Cardiac muscle cell (in vitro differentiated cells and primary cell): ENCODE measurements at places on chromosomes 7 and 10. TPM values are rescaled to one million over a fixed set of nuclear protein-coding genes. Genes with fewer than 3 reads are reported as not detected.

INHBA gene
- polyA plus RNA-seq: 4.8 and 8.2 TPM in 2 replicates

DNA sequence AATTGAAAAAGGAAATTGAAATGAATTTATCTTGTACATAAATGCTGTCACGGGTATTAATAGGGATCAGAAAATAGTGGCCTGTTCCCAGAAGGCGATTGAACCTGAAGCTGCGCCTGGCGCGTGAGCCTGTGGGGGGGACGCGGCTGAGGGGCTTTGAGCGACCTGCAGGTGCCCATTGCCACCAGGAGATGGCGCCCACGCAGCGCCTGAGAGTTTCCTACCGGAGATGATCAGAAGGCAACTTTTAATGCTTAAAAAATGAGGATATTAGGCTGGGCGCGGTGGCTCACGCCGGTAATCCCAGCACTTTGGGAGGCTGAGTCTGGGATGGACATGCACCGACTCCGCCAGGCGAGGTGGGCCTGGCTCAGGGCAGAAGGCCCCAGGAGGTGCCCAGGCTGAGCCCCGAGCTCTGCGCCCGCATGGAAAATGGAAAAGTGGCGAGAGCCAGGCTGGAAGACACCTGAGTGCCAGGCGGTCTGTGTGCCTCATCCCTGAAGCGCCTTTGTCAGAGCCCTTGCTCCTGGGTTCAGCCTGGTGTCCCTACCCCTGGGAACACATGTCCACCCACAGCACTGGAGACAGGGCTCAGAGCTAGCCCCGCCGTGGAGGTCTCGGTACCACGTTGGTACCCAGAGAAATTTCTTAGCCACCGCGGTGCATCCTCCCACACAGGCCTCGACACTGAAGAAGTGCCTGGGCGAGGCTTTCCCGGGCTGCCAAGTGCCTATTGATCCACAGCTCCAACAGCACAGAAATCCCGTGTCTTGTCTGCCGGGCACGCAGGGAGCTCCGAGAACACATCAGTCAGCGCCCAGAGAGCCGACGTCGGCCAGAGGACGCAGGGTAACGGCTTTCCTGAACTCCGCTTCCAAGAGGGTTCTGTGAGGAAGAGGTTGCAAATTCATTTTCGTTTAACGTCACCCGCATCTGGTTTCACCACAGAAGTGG is 117.4 kb downstream of the INPP5A start:
- peak; percentile 69 for DNase-seq

- DNase-seq: peak; percentile 58
Measured at GRCh38 chr7:69448071-69448470, 150.2 kb upstream of the AUTS2 start.

DNA sequence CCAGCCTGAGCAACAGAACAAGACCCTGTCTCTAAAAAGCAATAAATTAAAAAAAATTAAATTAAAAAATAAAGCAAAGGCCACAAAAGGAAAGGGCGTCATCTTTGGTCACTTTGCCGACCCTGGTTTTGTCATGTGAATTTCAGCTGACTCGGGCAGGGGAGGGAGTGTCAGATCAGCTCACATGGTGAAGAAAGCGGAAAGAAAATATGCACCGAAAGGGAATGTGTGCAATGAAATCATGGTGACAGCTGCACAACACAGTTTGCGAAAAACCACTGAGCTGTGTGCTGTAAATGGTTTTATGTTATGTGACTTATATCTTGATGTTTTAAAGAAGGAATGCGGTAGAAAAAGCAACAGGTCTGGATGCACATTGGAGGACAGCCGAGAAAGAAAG is 39.8 kb downstream of the RCC1L start:
- no peak for DNase-seq

DNA sequence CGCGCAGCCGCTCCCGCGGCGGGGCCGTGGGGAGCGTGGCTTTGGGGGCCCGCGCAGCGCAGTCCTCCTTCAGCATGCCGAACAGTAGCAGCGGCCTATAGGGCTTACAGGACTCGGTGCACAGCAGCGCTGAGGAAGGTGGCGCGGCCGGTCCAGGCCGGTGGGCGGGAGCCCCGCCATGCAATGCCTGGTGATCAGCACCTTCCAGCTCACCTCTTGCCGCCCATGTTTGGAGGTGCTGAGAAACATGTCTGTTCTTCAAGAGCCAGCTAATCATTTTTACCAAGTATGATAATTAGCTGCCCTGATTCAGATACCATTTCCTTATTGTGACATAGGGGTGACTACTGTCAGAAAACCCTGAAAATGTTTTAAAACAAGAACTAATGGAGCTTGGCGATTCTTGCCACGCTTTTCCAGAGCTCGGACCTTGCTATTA is 33.5 kb upstream of the SFTPD start:
- no peak for DNase-seq

SYT15B gene
- polyA plus RNA-seq: 0.06 TPM in 1 of 2 replicates, not detected in the other

DNA sequence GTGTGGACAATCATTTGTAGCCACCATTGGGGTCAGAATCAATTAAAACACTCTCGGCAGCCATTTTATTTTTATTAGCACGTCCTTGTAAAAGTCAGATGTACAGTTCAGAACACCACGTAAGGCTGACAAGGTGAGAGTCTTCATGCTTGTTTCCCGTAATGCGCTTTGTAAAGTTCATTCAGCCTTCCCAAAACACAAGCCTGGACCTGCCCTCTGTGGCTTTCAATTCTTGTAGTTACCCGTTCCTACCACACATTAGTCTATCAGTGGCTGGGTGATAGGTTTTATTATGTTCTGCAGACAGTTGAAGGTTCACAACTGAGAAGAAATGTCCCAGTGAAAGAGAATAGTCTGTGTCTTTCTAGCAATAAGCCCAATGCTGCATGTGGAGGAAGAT is 35.4 kb downstream of the GAD2 start:
- no peak for DNase-seq

DNA sequence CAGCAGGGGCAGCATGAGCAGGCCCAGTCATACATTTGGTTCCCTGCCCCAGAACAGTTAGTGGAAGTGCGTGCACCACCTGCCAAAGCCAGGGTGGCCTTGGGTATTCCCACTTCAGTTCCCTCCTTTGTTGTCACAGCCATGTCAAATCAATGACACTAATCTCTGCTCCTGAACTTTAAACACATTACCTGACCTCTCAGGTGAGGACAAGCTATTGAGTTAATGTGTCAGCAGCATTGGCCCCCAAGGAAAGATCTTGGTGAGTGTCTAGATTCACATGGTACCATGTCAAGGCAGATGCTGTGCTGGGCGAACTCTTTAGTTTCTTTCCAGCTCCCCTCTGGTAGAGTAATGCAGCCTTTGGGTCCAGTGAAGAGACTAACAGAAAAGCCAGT is 2.1 kb downstream of the CYP3A5 start:
- DNase-seq: no peak

GRCh38 chr7:88233828-88234227 is 14.0 kb upstream of the SRI start:
- DNase-seq: no peak

TRIM74 gene
- polyA plus RNA-seq: 3.1 and 5.1 TPM in 2 replicates

NKX2-3 gene
- 0.39 TPM in 1 of 2 replicates, not detected in the other for polyA plus RNA-seq

DNA sequence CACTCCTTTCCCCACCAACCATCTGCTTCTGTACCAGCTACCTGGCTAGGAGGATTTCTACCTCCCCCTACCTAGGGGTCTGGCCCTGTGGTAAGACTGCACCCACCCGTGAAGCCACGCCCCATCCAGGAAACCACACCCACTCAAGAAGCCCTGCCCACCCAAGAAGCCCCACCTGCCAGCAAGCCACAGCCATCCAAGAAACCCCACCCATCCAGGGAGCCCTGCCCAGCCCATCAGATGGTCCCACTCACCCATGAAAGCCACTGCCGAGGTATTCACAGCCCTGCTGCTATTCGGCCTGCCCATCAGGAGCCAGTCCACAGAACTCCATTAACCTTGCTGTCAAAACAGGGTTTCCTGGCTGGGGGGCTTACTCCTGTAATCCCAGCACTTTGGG is 15.6 kb upstream of the MUC3A start:
- no peak for DNase-seq

- DNase-seq: no peak
Measured at GRCh38 chr10:3977761-3978160, 192.8 kb upstream of the KLF6 start.

GRCh38 chr7:136874393-136875032 is 6.1 kb downstream of the CHRM2 start:
- no peak for DNase-seq

SLC39A12 gene
- polyA plus RNA-seq: 0.29 TPM in 1 of 2 replicates, not detected in the other

- DNase-seq: no peak
Measured at GRCh38 chr10:101564490-101564991, 23.5 kb downstream of the POLL start.

OPN4 gene
- 0.24 TPM in 1 of 2 replicates, not detected in the other for polyA plus RNA-seq

GRCh38 chr10:70832852-70833528 is 17.2 kb downstream of the SGPL1 start:
- no peak for DNase-seq

DNA sequence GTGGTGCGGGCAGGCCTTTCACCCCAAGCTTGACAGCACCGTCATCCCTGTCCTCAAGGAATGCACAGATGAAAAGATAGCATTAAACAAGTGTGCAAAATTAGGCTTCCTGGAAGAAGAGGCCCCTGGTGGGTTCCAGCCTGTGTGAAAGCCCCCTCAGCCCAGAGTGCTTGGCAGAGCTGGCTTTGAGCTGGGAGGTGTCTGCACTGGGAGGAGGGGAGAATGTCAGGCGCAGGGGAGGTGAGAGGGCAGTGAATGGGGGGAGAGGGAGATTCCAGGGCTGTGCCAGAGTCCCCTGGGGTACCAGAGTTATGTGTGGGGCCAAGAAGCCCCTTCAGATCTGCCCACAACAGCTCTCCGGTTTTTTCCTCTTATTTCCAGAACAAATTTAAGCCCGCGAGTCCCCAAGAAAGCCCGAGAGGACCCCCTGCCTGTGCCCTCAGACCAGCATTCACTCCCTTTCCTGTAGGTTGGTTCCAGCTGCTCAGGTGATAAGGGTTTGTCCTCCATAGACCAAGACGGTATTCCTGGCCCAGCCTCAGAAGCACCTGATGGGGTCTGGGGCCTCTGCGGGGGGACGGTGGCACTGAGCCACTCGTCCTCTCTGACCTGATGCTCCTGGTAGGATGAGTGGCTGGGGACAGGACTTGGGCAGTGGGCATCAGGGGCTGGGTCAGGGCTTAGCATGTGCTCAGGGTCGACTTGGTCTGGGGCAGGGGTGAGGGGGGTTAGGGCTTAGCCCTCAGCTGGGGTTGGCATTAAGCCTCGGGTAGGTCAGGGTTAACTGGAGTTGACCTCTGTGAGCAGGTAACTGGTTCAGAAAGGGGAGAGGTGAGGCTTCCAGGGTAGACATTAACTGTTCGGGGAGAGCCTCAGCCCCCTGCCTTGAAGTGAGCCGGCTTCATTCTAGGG is 43.4 kb downstream of the ADCYAP1R1 start:
- DNase-seq: no peak

ZPBP gene
- not detected in 2 replicates for polyA plus RNA-seq

SPDYE8 gene
- polyA plus RNA-seq: 0.44 and 0.97 TPM in 2 replicates

- DNase-seq: no peak
Measured at GRCh38 chr10:23414658-23415057, 24.2 kb upstream of the OTUD1 start.

GRCh38 chr10:71726580-71727104 is 7.1 kb upstream of the C10orf105 start:
- no peak for DNase-seq

- no peak for DNase-seq
Measured at GRCh38 chr10:35420044-35420443, 83.7 kb downstream of the CCNY start.

DNA sequence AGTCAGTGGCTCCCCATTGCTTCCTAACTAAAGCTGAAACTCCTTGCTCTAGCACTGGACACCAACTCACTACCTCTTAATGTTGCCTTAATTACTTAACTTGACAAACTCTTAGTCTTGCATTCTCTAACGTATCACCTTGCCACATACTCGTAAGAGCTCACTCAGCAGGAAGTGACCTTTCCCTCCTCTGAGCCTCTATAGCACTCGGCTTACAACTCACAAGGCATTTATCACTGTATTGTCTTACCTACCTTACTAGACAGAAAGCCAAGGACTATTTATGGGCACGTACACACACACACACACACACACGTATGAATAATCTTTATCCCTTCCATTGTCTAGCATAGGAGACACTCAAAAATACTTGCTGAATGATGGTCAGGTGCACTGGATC is 21.2 kb downstream of the CEP41 start:
- DNase-seq: no peak

- peak; percentile 68 for DNase-seq
Measured at GRCh38 chr10:70445718-70446657, 4.5 kb upstream of the NODAL start.

PLEKHS1 gene
- not detected in 2 replicates for polyA plus RNA-seq

CDNF gene
- polyA plus RNA-seq: 1.4 and 2.9 TPM in 2 replicates

PLCE1 gene
- 1.6 and 3.0 TPM in 2 replicates for polyA plus RNA-seq

TMEM140 gene
- polyA plus RNA-seq: 9.4 and 10.4 TPM in 2 replicates

- no peak for DNase-seq
Measured at GRCh38 chr10:70302292-70302691, 18.5 kb upstream of the NPFFR1 start.

GRCh38 chr10:130958981-130959751 is 352.4 kb downstream of the TCERG1L start:
- no peak for DNase-seq

HKDC1 gene
- not detected in 2 replicates for polyA plus RNA-seq

C10orf53 gene
- polyA plus RNA-seq: not detected in 2 replicates

GRCh38 chr10:132294561-132295318 is 13.0 kb downstream of the STK32C start:
- DNase-seq: no peak

VSIR gene
- 1.5 and 1.8 TPM in 2 replicates for polyA plus RNA-seq

GRCh38 chr7:110534241-110534931 is 556.5 kb upstream of the LRRN3 start:
- no peak for DNase-seq

GRCh38 chr10:44937196-44938005 is 22.2 kb upstream of the RASSF4 start:
- DNase-seq: peak; percentile 40

DNA sequence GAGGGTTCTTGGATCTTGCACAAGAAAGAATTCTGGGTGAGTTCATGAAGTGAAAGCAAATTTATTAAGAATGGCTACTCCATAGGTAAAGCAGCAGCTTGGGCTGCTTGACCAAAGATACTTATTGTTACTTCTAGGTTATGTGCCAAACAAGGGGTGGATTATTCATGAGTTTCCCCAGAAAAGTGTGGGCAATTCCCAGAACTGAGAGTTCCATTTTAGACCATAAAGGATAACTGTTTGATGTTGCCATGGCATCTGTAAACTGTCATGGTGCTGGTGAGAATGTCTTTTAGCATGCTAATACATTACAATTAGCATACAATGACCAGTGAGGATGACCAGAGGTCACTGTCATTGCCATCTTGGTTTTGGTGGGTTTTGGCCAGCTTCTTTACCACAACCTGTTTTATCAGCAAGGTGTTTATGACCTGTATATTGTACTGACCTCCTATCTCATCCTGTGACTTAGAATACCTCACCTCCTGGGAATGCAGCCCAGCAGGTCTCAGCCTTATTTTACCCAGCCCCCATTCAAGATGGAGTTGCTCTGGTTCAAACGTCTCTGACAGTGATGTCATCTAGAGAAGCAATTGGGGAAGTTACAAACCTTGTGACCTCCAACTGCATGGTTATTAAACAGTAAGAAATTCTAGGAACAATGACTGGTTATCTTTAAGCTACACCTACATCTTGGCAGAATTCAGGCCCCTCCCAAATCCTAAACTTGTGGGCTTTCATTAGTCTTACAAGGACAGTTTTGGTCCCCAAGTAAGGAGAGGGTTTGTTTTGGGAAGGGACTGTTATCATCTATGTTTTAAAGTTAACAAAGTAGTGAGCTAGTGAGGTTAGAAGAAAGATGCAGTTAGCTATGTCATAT is 48.0 kb upstream of the INHBA start:
- no peak for DNase-seq

GRCh38 chr7:43631559-43631958 is 48.7 kb downstream of the STK17A start:
- no peak for DNase-seq

GRCh38 chr7:27185854-27186667 is 1.0 kb upstream of the HOXA11 start:
- DNase-seq: no peak
